PC-3 (cell line): ENCODE measurements at places on chromosomes 6 and 20. TPM values are rescaled to one million over a fixed set of nuclear protein-coding genes. Genes with fewer than 3 reads are reported as not detected.

DNA sequence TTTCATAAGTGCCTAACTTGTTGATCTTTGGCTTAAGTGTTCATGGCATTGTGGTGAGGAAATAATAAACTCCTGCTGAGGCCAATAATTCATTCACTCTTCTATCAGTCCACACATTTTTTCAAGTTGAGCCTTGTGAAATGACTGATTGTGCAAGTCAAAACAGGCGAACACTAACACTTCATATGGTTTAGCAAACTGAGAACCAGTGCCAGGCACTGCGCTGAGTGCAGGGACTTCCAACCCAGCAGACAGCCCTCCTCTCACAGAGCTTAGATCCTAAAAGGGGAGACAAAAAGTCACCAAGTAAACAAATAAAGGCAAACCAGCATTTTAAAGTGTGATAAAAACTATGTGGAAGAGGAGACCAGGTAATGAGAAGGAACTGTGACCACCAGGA is 435.0 kb downstream of the PTPRT start:
- no peak overlapping the region for H3K27ac ChIP-seq
- no peak overlapping the region for H3K4me3 ChIP-seq
- H3K4me1 ChIP-seq, result no peaks in the 10 kb centered on the region
- H3K27me3 ChIP-seq, result no peaks in the 10 kb centered on the region
- no peaks in the 10 kb centered on the region for H3K36me3 ChIP-seq

GRCh38 chr6:33771146-33772081 is 17.5 kb downstream of the LEMD2 start:
- H3K27ac ChIP-seq, result no peak overlapping the region
- peak; percentile 50 for DNase-seq
- H3K27me3 ChIP-seq, result no peaks in the 10 kb centered on the region
- peaks cover 2% of the 10 kb centered on the region; the same call in 1 of the 2 replicates for H3K4me1 ChIP-seq

- no peaks in the 10 kb centered on the region for H3K36me3 ChIP-seq
- no peak for DNase-seq
- no peaks in the 10 kb centered on the region for H3K27me3 ChIP-seq
- no peak overlapping the region for H3K27ac ChIP-seq
Measured at GRCh38 chr6:90273863-90274262, 22.8 kb downstream of the BACH2 start.

- H3K27ac ChIP-seq, result no peak overlapping the region
- H3K36me3 ChIP-seq, result no peaks in the 10 kb centered on the region
- H3K27me3 ChIP-seq, result no peaks in the 10 kb centered on the region
- no peak for DNase-seq
Measured at GRCh38 chr6:137925141-137925698, 58.2 kb downstream of the TNFAIP3 start.

GRCh38 chr20:50213531-50214106 is 23.0 kb downstream of the CEBPB start:
- H3K27me3 ChIP-seq, result no peaks in the 10 kb centered on the region
- no peak for DNase-seq
- H3K4me1 ChIP-seq, result no peaks in the 10 kb centered on the region; the same call in 1 of the 2 replicates

DNA sequence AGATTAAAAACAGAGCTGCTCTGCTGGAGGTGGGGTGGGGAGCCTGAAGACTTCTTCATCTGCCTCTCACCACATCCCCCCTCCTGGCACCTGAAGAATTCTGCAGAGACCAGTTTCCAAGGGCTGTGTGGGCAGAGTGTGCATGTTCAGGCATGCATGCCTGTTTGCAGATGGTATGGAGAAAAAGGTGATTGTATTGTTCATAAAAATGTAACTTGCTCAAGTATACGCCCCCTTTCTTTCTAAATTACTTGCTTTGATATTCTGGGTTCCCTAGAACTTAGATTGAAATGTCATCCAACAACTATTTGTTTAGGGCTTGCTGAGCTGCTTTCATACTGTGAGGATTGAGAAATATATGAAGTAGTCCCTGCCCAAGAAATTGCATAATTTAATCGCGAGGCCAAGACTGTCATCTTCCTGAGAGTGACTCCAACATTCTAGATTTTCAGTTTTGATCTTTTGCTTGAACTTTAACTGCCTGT is 83.6 kb downstream of the LCA5 start:
- no peak overlapping the region for H3K4me3 ChIP-seq
- no peaks in the 10 kb centered on the region for H3K4me1 ChIP-seq
- no peaks in the 10 kb centered on the region for H3K27me3 ChIP-seq
- no peak for DNase-seq

The RNF144B gene
- 4.6 and 7.8 TPM in 2 replicates for total RNA-seq

DNA sequence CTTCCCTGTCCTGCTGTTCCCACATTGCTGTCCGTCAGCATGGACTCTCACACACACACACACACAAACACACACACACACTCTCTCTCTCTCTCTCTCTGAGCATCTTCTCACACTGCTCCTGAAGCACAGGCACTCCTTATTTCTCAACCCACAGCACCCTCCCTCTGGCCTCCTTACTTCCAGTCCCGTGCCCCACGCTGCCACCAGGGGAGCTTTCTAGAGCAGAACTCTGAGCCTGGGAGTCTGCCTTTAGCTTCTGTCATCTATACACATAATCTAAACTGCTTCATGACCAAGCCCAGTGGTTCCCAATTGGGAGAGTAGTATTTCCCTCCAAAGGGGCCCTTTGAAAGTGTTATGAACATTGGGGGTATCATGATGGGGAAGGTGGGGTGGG is 29.1 kb downstream of the HECA start:
- no peak for DNase-seq
- H3K4me1 ChIP-seq, result no peaks in the 10 kb centered on the region
- H3K27me3 ChIP-seq, result no peaks in the 10 kb centered on the region
- no peaks in the 10 kb centered on the region for H3K36me3 ChIP-seq

- no peaks in the 10 kb centered on the region for H3K4me1 ChIP-seq
- no peak for DNase-seq
- no peaks in the 10 kb centered on the region for H3K36me3 ChIP-seq
- H3K27ac ChIP-seq, result no peak overlapping the region
Measured at GRCh38 chr20:8399947-8400346, 267.9 kb downstream of the PLCB1 start.

DNA sequence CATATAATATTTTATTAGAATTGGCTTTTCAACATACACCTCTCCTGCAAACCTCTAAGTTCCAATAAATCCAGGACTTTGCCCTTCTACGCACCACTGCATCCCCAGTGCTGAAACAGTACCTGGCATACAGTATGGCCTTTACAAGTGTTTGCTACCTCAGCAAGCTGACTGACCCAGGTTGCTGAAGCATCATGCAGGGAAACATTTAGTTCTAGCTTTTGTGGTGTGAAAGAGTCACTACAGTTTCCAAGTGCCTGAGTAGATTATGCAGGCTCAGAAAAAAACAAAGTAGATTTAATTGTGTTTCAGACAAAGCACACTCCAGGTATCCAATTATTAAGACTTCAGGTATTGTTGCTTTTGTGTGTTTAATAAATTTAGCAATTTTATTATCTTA is 614.2 kb upstream of the NRSN1 start:
- H3K4me3 ChIP-seq, result no peak overlapping the region
- no peaks in the 10 kb centered on the region for H3K36me3 ChIP-seq
- no peaks in the 10 kb centered on the region for H3K4me1 ChIP-seq
- H3K27me3 ChIP-seq, result no peaks in the 10 kb centered on the region
- DNase-seq, result no peak

The TMEM217 gene
- 2.2 and 2.4 TPM in 2 replicates for total RNA-seq

DNA sequence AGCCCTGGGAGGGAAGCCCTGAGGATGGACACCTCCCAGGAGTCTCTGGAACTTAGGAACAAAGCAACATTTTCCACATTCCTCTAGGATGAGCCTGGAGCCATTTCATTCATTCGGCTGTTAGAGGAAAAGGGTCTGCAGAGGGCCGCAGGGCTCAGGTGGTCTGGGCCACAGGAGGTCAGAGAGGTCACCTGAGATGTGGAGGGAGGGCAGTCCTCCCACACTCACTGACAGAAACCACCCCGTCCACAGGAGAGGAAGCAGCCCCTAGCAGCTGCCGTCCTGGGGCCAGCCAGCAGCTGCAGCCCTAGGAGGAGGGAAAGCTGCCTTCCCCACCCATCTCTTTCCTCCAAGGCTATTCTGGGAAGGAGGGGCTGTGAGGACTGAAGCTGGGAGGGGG is 207.0 kb downstream of the CDC5L start:
- H3K4me1 ChIP-seq, result no peaks in the 10 kb centered on the region
- H3K4me3 ChIP-seq, result no peak overlapping the region
- H3K36me3 ChIP-seq, result no peaks in the 10 kb centered on the region
- no peak for DNase-seq
- H3K27ac ChIP-seq, result no peak overlapping the region
- H3K27me3 ChIP-seq, result peaks cover 3% of the 10 kb centered on the region; the same call in 1 of the 2 replicates

GRCh38 chr6:137638926-137639706 is 144.9 kb upstream of the OLIG3 start:
- no peaks in the 10 kb centered on the region; the same call in 1 of the 2 replicates for H3K36me3 ChIP-seq
- no peak overlapping the region for H3K27ac ChIP-seq
- no peak overlapping the region for H3K4me3 ChIP-seq
- H3K4me1 ChIP-seq, result no peaks in the 10 kb centered on the region
- H3K27me3 ChIP-seq, result no peaks in the 10 kb centered on the region

The HLA-DPB1 gene
- total RNA-seq, result not detected in 2 replicates

GRCh38 chr6:362231-362923 is 29.2 kb upstream of the IRF4 start:
- no peaks in the 10 kb centered on the region for H3K36me3 ChIP-seq
- peaks cover 19% of the 10 kb centered on the region; the same call in 1 of the 2 replicates for H3K27me3 ChIP-seq
- DNase-seq, result no peak
- H3K4me3 ChIP-seq, result no peak overlapping the region
- H3K4me1 ChIP-seq, result no peaks in the 10 kb centered on the region
- no peak overlapping the region for H3K27ac ChIP-seq

- H3K27ac ChIP-seq, result 0 out of 2 replicates have a peak overlapping the region, but pooled peaks have one; percentile 3
- H3K27me3 ChIP-seq, result no peaks in the 10 kb centered on the region
- DNase-seq, result no peak
- no peaks in the 10 kb centered on the region for H3K36me3 ChIP-seq
- H3K4me3 ChIP-seq, result no peak overlapping the region
Measured at GRCh38 chr6:30763618-30764489, 19.5 kb upstream of the IER3 start.

The CTCFL gene
- not detected in 2 replicates for total RNA-seq

DNA sequence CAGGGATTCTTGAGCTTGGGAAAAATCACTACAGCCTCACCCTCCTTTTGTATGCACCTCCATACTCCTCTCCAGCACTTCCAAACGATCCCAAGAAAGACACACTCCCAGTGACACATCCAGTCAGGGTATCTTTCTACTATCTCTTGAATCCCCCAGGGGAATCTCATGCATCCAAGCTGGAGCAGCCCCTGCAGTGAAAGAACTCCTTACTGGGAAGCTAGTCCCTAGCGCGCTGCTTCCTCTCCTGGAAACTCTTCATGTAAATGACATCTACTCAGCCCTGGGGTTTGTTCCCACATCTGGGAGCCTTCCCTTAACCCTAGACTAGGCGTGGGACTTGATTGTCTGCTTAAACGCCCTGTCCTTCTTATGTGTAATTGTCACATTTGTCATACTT is 329.1 kb upstream of the QKI start:
- no peak overlapping the region for H3K27ac ChIP-seq
- H3K27me3 ChIP-seq, result peaks cover 13% of the 10 kb centered on the region
- no peak overlapping the region for H3K4me3 ChIP-seq
- no peak for DNase-seq
- no peaks in the 10 kb centered on the region for H3K36me3 ChIP-seq

- peak overlapping the region; percentile 77 for H3K27ac ChIP-seq
- peaks cover 55% of the 10 kb centered on the region for H3K4me1 ChIP-seq
- no peaks in the 10 kb centered on the region for H3K27me3 ChIP-seq
- peaks cover 8% of the 10 kb centered on the region for H3K36me3 ChIP-seq
- no peak overlapping the region for H3K4me3 ChIP-seq
- DNase-seq, result peak; percentile 88
Measured at GRCh38 chr6:44452725-44453124, 65.2 kb downstream of the CDC5L start.

- H3K27ac ChIP-seq, result no peak overlapping the region
- H3K36me3 ChIP-seq, result no peaks in the 10 kb centered on the region
- H3K27me3 ChIP-seq, result no peaks in the 10 kb centered on the region
- no peak overlapping the region for H3K4me3 ChIP-seq
- no peak for DNase-seq
- H3K4me1 ChIP-seq, result no peaks in the 10 kb centered on the region
Measured at GRCh38 chr6:35650015-35650414, 38.7 kb downstream of the FKBP5 start.

GRCh38 chr6:124791156-124791555 is 171.1 kb upstream of the RNF217 start:
- H3K27me3 ChIP-seq, result peaks cover 24% of the 10 kb centered on the region; the same call in 1 of the 2 replicates
- no peaks in the 10 kb centered on the region for H3K36me3 ChIP-seq
- no peak overlapping the region for H3K4me3 ChIP-seq
- H3K27ac ChIP-seq, result no peak overlapping the region
- H3K4me1 ChIP-seq, result no peaks in the 10 kb centered on the region

- no peaks in the 10 kb centered on the region for H3K4me1 ChIP-seq
- no peak overlapping the region for H3K27ac ChIP-seq
- no peaks in the 10 kb centered on the region for H3K36me3 ChIP-seq
- no peaks in the 10 kb centered on the region for H3K27me3 ChIP-seq
- no peak overlapping the region for H3K4me3 ChIP-seq
Measured at GRCh38 chr20:4272225-4272624, 256.9 kb upstream of the RNF24 start.

The NUS1 gene
- 12.7 and 18.0 TPM in 2 replicates for total RNA-seq

- peak within 1 kb of the TSS; percentile 95 for H3K4me3 ChIP-seq
- H3K27me3 ChIP-seq, result no peaks in the 10 kb centered on the region
- no peaks in the 10 kb centered on the region for H3K36me3 ChIP-seq
- peak within 1 kb of the TSS; percentile 74 for H3K27ac ChIP-seq
- DNase-seq, result peak; percentile 86
- peaks cover 27% of the 10 kb centered on the region for H3K4me1 ChIP-seq
Measured at GRCh38 chr6:7541175-7542064, at the start of gene DSP. DSP (plus strand) TSS chr6:7541671; CDS start chr6:7541916, 245 bp downstream.

GRCh38 chr20:13008761-13009681 is at the start of gene SPTLC3:
SPTLC3 (plus strand) TSS chr20:13008972; CDS start chr20:13009268, 296 bp downstream.
- DNase-seq, result peak; percentile 81
- H3K27me3 ChIP-seq, result no peaks in the 10 kb centered on the region
- H3K27ac ChIP-seq, result peak within 1 kb of the TSS; percentile 78
- peaks cover 44% of the 10 kb centered on the region for H3K4me1 ChIP-seq
- no peaks in the 10 kb centered on the region for H3K36me3 ChIP-seq
- H3K4me3 ChIP-seq, result peak within 1 kb of the TSS; percentile 69

- H3K4me3 ChIP-seq, result 0 out of 2 replicates have a peak overlapping the region, but pooled peaks have one; percentile 0
- no peaks in the 10 kb centered on the region for H3K27me3 ChIP-seq
- H3K4me1 ChIP-seq, result peaks cover 43% of the 10 kb centered on the region
- peak overlapping the region; percentile 55 for H3K27ac ChIP-seq
- peaks cover 78% of the 10 kb centered on the region for H3K36me3 ChIP-seq
Measured at GRCh38 chr20:49288784-49289696, 11.2 kb upstream of the ZNFX1 start.

The TNXB gene
- 2.9 and 3.3 TPM in 2 replicates for total RNA-seq

DNA sequence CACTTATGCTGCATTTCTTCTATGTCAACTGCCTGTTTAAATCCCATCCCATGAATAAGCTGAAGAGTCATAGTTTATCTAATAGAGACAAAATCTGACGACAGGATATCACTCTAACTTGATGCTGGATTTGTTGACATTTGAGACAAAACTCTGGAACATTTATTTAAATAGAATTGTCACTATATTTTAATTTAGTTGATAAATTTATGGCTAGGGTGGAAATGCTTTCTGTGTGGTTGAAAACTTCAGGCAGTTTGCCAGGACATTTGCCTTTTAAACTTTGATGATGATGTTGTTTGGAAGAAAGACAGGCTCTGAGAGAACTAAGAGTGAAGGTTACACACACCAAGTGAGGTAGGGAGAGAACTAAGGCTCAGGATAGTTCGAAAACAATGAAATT is 68.1 kb downstream of the GJA1 start:
- DNase-seq, result peak; percentile 21
- H3K27ac ChIP-seq, result peak overlapping the region; percentile 80
- H3K4me3 ChIP-seq, result no peak overlapping the region
- no peaks in the 10 kb centered on the region for H3K36me3 ChIP-seq

GRCh38 chr20:23691675-23692074 is 2.8 kb upstream of the CST4 start:
- no peaks in the 10 kb centered on the region for H3K36me3 ChIP-seq
- H3K4me1 ChIP-seq, result peaks cover 28% of the 10 kb centered on the region
- H3K4me3 ChIP-seq, result no peak overlapping the region
- DNase-seq, result peak; percentile 26

The TBPL1 gene
- total RNA-seq, result 17.7 and 30.8 TPM in 2 replicates
